ENCODE measurements at places on chromosomes 6 and 20.

DNA sequence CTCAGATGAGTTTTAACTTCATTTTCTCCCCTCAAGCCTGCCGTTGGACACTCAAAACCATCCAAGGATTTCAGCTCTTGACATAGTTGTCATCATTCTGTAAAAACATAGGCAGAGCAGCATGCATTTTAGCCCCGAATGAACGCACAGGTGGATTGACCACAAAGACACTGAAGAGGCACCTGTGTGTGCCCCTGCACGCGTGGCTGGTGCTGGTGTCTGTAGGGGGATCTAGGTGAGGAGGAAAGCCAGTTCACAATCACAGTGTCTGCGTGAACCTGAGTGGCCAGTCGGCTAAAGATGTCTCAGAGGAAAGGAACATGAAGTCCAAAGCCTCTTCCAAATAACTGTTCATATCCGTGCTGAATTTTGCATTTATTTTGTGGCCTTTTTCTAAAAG is 309.2 kb downstream of the QKI start:
- no peak for DNase-seq

DNA sequence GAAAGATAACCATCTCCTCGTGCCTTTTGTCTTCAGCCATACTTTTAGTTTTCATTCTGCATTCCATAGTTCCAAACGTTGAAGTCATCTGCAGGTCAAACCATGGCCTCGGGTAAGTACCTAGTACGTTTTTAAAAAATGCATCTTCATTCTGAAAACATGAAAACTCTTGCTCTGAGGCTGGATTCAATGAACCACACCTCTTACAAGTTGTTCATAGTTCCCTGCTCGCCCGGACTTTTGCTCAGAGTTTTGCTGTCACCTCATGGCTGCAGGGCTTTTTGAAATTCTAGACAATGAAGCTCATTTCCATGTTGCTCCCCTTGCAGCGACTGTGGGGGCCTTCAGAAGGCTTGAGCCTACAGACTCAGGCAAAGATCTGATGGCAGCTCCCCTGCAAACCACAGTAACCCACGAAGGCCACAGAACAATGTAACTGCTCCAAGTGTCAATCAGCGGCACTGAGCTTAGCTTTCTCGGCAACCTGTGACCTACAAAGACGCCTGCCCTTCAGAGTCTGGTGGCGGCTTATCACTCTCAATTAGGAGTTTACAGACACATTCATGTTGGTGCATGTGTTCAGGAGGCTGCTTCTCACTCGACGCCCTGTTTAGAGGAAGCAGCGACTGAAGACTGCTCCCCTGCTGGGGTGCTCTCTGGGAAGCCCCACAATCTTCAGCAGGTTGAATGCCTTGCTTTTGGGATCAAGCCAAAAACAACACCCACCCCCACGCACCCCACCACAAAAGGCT is 61.2 kb downstream of the FOXC1 start:
- DNase-seq, result no peak

DNA sequence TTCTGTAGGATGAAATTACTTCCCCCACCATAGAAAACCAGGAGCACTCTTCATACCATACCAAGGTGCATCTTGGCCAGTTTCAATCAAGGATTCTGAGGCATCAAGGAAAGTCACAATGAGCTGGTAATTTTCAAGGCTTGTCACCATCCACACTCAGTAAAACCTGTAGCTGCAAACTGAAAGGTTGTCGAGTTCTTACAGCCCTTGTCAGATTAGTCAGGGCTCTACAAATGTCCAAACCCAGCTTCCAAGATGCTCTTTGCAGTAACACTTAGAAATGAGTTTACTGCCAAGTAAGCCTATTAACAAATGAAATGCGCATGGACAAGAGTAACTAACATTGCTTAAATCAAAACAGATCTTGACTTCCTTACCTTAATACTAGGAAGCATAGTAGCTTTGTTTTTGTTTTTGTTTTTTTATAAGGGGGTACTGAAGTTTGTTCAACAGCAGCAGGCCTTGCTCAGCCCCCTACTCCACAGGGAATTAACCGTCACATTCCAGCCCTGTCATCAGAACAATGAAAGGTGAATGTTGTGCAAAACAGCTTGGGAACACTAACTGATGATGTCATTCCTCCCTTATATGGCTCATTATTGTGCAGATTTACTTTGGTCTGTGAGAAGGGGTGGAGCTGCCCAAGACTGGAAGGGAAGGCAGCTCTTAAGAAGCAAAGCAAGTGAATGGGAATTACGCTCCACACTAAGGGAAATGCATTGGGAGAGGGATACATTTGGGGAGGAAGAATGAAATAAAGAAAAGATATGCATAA is 49.9 kb upstream of the TMEM30A start:
- DNase-seq, result no peak

- DNase-seq, result peak; percentile 52
Observed at GRCh38 chr6:99613409-99613704, 6.7 kb downstream of the PRDM13 start.

DNA sequence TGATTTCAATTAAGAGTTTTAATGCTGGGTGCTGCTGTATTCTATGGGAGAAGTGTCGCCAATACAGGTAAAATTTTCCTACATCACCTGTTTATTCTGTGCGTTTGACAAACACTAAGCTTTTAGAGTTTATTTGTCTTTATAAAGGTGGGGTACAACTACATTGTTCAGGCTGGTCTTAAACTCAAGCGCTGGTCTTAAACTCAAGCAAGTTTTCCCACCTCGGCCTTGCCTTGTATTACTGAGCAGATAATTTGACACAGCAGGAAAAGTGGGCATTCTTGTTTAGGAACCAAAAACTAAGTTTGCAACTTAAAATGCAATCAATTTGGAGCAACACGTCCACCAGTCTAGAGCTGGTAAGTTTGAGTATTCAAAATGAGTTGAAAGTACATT is 112.9 kb upstream of the BTN3A2 start:
- DNase-seq, result no peak

DNA sequence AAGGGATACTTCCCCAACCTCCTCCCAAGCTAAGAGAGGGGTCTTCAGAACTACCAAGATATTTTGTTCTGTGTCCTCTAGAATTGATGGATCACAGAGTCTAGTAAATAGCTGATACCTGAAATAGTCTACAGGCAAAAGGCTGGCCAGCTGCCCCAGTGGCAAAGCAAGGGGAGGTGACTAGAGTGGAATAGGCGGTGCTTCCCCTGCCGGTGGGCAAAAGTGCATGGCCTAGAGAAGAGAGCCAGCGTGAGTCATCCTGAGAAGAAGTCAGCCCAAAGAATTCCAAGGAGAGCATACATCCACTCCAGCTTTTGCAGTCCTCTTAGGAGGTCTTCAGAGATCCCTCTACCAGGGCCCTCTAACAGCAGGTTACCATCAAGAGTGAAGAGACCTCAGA is 14.7 kb downstream of the DPPA5 start:
- DNase-seq, result no peak

GRCh38 chr6:170545405-170545804 is 7.7 kb downstream of the PSMB1 start:
- DNase-seq, result no peak

DNA sequence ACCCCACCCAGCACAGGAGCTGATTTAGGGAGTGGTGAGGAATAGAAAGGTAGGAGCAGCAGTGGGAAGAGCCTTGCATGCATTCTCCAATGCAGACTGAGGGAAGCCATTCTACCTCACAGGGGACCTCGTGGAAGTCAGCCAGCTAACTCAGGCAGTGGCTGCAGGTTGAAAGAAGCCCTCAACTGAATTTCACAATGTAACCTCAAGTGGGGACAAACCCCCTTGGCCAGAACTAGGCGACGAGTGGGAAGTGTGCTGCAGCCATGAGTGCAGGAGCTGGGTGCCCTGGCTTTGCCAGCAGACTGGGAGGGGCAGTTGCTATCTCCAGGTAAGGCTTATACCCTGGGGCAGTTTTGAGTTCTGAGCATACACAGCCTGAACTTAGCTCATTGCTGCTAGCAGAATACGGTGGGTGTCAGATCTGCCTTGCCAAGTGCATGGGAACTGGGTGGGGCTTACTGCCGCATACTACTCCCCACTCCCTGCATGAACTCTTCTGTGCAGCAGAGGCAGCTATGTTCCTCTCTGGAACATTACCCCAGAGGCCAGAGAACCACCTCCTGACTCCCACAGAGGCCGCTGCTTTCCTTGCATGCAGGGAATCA is 126.5 kb downstream of the CDK19 start:
- no peak for DNase-seq

DNA sequence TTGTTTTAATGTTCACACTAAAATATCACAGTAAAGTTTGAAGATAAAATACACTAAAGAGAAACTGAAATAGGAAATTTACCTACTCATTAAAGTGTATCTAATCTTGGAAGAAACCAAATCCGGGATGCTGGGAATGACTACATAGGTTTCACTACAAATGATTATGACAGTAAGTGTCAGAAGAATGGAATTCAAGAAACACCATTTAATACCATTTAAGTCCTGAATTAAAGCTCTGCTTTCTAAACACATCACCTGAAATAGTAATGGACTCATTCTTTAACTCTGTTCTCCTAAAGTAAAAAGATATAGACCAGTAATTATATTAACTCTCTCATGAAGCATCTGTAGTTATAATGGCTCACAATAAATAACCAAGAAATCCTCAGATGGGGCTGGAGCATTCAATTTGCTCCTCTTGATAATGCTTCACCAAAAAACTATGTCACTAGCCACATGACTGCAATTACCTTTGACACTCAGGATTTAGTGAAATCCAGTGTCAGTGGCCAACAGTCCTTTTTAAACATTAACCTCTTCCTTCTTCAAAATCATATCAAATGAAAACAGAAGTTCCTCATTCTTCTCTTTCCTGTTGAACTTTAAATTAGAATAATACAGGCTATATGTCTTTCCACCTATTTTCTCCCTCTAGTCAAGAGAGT is 41.4 kb downstream of the MAP7 start:
- DNase-seq, result no peak

GRCh38 chr6:107957308-107957908 is 600 bp downstream of the SEC63 start:
- no peak for DNase-seq

DNA sequence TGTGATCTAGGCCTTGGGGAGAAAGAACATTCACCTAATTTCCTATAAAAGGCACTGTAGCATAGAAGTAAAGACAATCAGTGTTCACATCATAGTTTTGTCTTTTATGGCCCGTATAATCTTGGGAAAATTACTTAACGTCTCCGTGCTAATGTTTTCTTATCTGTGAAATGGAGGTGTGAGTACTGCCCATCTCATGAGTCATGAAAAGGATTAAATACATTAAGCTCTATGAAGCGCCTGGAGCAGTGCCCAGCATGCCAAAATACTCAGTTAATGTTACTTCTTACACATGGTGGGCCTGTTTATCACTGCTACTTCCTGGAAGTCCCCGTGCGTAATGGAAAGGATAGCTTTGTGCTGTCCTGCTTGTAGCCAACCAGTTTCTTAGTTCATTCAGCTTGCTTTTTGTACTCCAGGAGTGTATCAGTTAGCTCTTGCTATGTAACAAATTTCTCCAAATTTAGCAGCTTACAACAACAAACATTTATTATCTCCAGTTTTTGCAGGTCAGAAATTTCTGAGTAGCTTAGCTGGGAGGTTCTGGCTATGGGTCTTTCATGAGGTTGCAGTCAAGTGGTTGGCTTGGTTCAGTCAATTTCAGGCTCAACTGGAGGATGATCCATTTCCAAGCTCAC is 103.6 kb upstream of the BMP2 start:
- DNase-seq, result no peak

- DNase-seq, result peak; percentile 42
Observed at GRCh38 chr6:5782783-5783547, 223.8 kb downstream of the NRN1 start.

- DNase-seq, result no peak
Observed at GRCh38 chr6:45717715-45718114, 297.9 kb downstream of the CLIC5 start.

GRCh38 chr20:24724982-24725533 is 224.0 kb upstream of the CST7 start:
- no peak for DNase-seq

GRCh38 chr20:39029364-39029763 is 67.2 kb downstream of the DHX35 start:
- no peak for DNase-seq

DNA sequence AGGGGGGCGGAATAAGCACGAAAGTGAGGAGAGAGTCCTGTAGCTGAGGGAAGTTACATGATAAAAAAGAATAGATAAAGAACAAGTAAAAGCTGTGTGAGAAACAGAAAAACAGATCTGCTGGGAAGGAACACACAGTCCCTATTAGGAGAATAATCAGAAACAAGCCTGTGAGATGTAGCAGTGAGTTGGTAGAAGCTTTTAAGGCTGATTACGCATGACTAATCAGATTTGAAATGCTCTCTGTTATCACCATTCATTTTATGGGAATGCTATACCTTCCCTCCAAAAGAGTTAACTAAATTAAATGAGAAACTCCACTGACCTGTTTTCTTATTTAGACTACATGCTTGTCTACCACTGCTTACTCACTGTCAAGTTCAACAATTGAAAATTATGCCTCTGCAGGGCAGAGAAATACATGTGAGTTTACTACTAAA is 15.8 kb downstream of the REPS1 start:
- no peak for DNase-seq

- DNase-seq, result no peak
Observed at GRCh38 chr6:100175814-100176310, 181.8 kb upstream of the MCHR2 start.

GRCh38 chr20:3174442-3175261 is 1.3 kb upstream of the LZTS3 start:
- DNase-seq, result peak; percentile 7

DNA sequence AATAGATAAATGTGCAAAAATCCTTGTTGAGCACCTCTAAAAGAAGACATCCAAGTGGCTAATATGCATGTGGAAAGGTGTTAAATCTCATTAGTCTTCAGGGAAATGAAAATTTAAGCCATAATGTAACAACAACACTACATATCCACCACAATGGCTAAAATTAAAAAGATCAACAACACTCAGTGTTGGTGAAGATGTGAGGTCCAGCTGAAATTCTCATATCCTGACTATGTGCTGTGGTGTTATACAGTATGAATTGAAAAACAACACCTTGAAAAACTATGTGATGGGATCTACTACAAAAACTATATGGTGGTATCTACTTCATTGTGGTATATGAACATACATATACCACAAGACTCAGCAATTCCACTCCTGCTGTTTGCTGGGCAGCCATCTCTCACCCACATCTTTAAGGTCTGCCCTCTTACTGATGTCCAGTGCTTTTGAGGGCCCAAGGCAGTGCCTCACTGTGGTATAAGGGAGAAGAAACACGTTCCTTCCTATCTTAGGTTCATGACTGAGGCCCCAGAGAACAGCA is 146.4 kb downstream of the CD83 start:
- no peak for DNase-seq

Measured in NCI-H446 treated with DMSO at 0.1 percent for 48 hours (cell line).